ENCODE measurements at places on chromosomes 13 and 19.

DNA sequence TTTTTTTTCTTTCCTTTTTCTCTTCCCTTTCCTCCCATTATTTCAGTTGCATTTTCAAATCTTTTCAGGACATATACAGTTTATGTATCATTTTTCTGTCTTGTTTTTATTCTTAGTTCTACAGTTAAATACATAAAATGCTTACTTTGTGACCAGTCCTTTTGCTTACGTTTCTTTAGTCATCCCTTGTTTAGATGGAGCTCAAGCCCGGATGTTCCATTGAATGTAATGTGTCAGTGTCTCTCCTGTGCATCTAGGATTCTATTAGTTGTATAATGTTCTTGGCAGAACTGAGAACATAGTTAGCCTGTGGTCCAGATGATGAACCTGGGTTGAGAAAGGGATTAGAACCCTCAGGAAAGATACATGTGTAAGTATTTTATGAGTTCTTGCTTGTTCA, 17.8 kb downstream of the WASF3 start:
- DNase-seq, result no peak

DNA sequence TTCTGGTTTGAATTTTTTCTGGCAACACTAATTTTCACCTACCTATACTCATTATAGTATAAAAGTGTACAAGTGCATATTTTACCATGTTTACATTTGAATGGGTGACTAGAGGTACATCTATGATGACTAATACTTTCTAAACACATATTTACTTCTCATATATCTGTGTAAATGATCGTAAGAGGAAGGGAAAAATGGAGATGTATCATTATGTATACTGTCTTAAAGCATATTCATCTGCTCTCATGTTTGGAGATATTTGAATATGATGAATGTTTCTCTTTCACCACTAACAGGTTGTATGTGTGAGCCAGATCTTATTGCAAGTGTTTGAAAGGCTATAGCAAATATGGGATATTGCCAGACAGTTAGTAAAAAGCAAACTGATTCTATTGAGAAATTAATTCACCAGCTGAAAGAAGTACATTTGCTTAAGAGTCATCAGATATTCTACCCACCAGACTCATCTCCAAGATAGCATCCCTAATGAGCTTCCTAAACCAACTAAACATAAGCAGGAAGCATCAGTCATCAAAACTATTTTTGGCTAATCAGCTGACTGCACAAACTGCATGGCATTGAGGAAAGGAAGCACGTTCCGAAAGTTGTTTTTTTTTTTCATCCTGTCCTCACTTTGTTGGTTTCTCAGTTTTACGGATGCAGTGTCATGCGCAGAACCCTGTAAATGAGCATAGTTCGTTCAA, 738.2 kb downstream of the GPC5 start:
- DNase-seq, result no peak

DNA sequence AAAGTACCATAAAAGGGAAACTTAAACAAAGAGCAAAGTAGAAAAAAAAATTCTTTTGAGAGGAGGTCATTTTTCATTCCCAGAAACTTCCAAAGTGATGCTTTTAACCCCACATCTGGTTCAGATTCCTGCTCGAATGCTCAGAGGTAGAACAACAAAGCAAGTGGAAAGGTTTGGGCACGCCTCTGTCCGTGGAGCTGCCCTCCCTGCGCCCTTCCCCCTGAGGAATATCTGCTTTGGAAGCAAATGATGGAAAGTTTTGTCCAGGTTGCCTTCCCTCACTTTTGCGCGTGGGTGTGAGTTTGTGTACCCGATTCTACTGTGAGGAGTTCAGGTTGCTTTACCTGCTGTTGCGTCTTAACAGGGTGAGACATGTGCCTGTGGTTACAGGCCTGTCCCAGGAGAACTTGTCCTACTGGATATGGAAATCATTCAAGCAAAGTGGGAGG, 110.2 kb downstream of the KLF5 start:
- no peak for DNase-seq

DNA sequence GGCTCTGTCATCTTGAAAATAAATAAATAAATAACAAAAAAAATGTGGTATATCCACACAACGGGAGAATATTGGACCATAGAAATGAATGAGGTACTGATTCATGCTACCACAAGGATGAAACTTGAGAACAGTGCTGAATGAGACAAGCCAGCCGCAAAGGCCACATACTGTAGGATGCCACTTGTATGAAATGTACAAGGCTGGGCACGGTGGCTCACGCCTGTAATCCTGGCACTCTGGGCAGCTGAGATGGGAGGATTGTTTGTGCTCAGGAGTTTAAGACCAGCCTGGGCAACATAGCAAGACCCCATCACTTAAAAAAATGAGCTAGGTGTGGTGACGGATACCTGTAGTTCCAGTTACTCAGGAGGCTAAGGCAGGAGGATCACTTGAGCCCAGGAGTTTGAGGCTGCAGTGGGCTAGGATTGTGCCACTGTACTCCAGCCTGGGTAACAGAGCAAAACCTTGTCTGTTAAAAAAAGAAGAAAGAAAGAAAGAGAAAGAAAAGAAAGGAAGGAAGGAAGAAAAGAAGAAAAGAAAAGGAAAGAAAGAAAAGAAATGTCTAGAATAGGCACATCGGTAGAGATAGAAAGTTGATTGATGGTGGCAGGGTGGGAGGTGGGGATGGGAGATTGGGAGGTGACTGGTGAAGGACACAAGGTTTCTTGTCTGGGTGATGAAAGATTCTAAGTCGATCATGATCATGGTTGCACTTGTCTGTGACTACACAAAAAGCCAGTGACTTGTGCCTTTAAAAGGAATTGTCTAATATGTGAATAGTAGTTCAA, 20.3 kb downstream of the HPN start:
- no peak for DNase-seq

- DNase-seq, result no peak
Observed at GRCh38 chr13:107835339-107836018, 379.9 kb downstream of the LIG4 start.

GRCh38 chr13:28041031-28041461, 52.6 kb upstream of the URAD start:
- no peak for DNase-seq

- DNase-seq, result no peak
Observed at GRCh38 chr13:66076417-66076816, 1153.7 kb downstream of the PCDH9 start.

DNA sequence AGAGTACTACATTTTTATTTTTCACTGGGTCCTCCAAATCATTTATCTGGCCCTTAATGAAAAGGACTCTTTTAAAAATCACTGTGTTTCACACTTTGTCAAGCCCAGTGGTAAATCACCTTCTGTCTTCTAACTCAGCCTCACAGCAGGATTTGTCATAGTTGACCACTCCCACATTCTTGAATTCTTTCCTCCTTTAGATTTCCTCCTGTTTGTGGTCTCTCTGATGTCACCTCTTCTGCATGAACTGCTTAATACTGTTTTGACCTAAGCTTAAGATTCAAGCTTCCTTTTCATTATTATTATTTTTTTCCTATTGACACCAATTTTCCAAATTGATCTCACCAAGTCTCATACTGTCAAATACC, 899.8 kb upstream of the MIR17HG start:
- no peak for DNase-seq

DNA sequence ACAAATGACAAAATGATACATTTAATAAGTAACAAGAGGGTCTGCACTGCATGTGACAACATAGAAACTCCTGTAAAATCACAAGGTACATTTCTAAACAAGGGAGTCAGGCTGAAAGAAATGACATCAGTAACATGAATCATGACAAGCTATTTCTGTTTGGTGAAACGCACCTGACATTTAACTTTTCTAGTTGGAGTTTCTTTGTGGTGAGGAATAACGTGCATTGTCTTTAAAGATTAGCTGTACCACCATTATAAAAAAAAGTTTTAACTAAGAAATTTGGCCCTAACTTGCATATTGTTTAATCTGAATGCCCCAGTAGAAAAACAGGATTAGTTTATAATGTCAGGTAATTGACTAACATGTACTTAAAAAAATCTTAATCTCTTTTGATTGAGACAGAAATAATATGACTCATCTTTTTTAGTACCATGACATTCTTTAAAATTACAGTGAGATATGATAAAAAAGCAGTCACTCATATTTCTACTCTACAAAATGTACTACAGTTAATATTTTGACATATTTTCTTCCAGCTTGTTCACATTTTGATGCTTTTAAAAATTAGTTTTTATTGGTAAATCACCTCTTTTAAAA, 418.2 kb downstream of the KLF12 start:
- no peak for DNase-seq

DNA sequence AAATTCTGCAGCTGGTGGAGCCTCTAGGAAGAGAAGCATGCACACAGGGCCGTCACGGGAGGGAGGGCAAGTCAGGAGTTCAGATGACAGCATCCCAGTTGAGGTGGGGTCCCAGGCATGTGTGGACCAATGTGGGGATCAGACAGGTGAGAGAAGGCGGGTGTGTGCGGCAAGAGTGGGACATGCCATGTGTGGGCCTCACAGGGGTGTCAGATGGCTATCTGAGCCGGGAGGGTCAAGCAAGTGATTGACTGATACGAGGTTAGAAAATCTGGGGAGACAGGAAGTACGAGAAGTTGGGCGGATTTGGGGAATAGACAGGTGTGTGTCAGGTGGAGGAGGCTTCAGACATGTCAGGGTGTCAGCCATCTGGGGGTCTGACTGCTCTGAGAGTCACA, 8.9 kb downstream of the RASGRP4 start:
- DNase-seq, result no peak

DNA sequence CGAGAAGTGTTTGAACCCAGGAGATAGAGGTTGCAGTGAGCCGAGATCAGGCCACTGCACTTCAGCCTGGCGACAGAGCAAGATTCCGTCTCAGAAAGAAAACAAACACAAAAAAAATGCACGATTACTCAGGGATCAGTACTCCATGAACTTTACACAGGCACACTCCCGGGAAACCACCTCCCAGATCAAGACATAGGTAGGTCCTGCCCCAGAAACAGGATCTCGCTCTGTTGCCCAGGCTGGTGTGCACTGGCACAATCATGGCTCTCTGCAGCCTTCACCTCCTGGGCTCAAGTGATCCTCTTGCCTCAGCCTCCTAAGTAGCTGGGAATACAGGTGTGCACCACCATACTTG, 11.2 kb downstream of the VASP start:
- no peak for DNase-seq

DNA sequence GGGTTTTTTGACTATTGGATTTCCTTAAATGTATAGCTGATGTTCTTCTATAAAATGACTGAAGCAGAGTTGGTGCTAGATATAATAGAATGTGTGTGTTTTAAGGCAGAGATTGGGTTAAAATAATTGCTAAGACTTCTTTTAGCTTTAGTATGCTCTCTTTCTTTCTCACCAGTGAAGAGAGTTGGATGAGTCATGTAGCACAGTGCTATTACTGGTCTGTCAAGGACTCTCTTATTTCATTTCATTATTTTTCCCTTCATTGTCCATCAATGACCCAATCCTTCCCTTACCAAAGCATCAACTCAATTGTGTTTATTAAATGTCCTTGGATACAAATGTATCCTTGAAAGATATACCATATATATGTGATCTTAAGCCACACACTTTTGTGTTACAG, 268.9 kb downstream of the IRS2 start:
- DNase-seq, result no peak

DNA sequence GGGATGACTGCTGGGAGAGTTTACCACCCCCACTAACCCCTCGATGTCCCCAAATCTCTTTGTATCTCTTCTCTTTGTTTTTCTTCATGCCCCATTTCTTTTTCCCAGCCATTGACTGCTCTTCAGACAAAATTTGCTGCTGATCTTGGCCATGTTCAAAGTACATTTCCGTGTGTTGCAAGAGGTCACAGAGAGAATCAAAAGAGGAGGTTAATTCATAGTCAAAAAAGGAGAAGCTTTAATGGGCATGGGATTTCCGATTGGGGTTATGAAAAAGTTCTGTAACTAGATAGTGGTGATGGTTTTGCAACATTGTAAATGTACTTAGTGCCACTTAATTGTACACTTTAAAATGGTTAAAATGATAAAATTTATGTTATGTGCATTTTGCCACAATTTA, 121.1 kb downstream of the FLT1 start:
- DNase-seq, result no peak

- no peak for DNase-seq
Observed at GRCh38 chr19:38211766-38212165, 12.3 kb downstream of the DPF1 start.

Measured in stimulated activated CD8-positive, alpha-beta memory T cell treated with anti-CD3 and anti-CD28 coated beads, Interleukin-15, amount 100 ng/mL, for 4 hours (primary cell).